ENCODE measurements at places on chromosomes 2 and 18. TPM values are rescaled to one million over a fixed set of nuclear protein-coding genes. Genes with fewer than 3 reads are reported as not detected.

Gene IL1R2
- not detected for total RNA-seq

Gene SKOR2
- not detected for total RNA-seq

Gene CFAP65
- total RNA-seq: under 0.01 TPM

Gene SLC9A4
- 2.7 TPM for total RNA-seq

Gene GKN1
- not detected for total RNA-seq

Gene LBX2
- total RNA-seq: 3.2 TPM

Gene ALKAL2
- total RNA-seq: not detected

Gene B3GNT7
- 1.7 TPM for total RNA-seq

Gene CRYGD
- total RNA-seq: not detected

Gene LONRF2
- under 0.01 TPM for total RNA-seq

Gene CHAC2
- total RNA-seq: 5.1 TPM

Gene MROH2A
- total RNA-seq: not detected

Gene ATOH8
- not detected for total RNA-seq

Gene SP9
- not detected for total RNA-seq

Gene CABLES1
- 0.21 TPM for total RNA-seq

Gene ARHGAP25
- 0.43 TPM for total RNA-seq

Gene PIEZO2
- total RNA-seq: 0.48 TPM

Gene HIBCH
- 6.4 TPM for total RNA-seq

Gene NPHP1
- total RNA-seq: 3.4 TPM

Gene SCN1A
- not detected for total RNA-seq

Gene DTNA
- 2.1 TPM for total RNA-seq

Gene SPEG
- 1.5 TPM for total RNA-seq

Gene MEMO1
- total RNA-seq: 35.2 TPM

Gene GRP
- total RNA-seq: not detected

Gene ANKRD62
- total RNA-seq: not detected

Gene DOCK10
- 0.48 TPM for total RNA-seq

Gene PROC
- total RNA-seq: 1.2 TPM

Gene LCT
- total RNA-seq: not detected

Gene MYO3B
- total RNA-seq: 0.85 TPM

Gene GCKR
- total RNA-seq: not detected

Gene TYW5
- 9.2 TPM for total RNA-seq

Gene MDH1B
- total RNA-seq: 0.48 TPM

Gene TMEM17
- 1.2 TPM for total RNA-seq

Gene RBBP8
- 58.3 TPM for total RNA-seq

Gene SLC5A7
- not detected for total RNA-seq

Gene FSIP2
- total RNA-seq: 0.21 TPM

Gene INPP1
- total RNA-seq: 6.0 TPM

Gene CRACDL
- total RNA-seq: 1.1 TPM
